NCI-H2227 treated with DMSO at 0.1 percent for 48 hours (cell line): ENCODE measurements at places on chromosomes 1 and 21.

- DNase-seq = no peak
Observed at GRCh38 chr1:61287734-61288133, 205.4 kb downstream of the NFIA start.

DNA sequence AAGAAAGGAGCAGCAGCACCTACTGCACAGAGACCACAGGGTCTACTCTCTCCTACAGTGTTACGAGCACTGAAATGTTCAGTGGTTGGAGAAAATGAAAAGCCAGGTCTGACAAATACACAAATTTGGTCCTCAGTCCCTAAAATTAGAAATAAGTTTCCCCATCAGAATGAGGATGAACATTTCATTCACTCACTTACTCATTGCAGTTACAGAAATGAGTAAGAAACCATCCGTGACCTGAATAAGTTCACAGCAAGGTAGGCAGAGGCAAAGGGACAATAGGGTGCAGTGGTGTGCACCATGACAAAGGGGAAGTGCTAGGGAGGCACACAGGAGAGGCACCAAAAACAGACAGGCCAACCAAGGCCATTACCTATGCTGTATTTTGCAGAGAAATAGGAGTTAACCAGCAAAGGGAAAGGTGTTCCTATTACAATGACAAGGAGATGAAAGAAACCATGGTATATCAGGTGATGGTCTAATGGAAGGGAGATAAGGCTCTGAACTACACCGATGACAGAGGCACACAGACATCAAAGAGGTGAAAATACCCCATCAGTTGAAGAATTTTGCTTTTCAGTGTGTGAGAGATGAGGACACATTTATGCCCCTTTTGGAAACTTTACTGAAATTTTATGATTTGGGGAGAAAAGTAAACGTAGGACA lies 29.4 kb downstream of the VAV3 start:
- DNase-seq = no peak

GRCh38 chr21:36989699-36990507 lies 16.6 kb upstream of the RIPPLY3 start:
- DNase-seq = peak; percentile 95

- no peak for DNase-seq
Observed at GRCh38 chr1:18008081-18008480, 99.5 kb upstream of the IGSF21 start.

DNA sequence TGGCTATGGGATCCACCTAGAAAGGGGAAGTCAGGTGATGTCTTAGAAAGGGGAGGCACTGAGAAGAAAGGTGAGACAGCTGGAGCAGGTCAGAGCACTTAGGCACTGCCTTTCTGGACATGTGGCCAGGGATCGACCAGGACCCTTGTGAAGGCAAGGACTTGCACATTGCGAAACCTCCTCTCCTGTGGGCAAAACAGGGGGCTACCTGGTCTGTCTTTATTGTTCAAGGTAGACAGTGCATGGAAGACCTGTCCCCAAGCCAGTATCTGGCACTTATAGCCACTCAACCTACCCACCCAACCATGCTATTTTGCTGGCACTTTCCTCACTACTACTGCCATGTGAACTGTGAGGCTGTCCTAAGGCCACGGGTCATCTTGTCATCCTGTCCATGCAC lies 67.2 kb downstream of the NAV1 start:
- no peak for DNase-seq

DNA sequence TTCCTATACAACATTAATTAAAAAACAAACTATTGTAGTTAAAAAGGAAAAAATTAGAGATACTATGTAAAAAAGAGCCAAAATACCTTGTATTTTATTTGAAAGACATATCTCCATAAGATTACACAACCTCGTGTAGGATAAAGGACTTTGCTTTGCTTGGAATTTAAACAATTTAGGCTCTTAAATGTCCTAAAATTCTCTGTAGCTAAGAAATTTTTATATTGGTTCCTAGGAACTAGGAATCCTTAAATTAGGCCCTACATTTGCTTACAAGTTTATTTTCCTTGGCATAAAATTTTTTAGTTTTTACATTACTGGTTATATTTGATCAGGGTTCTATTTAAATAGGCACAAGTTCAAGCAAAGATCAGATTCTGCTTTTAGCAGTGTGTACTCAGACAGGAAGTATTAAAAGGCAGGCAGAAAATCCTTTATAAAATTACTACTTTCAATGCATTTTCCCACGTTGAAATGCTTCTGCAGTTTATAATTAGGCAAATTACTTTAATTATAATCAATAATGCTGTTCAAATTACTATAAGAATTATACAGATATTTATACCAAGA lies 3.4 kb upstream of the ANGPTL3 start:
- no peak for DNase-seq

GRCh38 chr1:167890400-167890799 lies 23.5 kb downstream of the ADCY10 start:
- no peak for DNase-seq

DNA sequence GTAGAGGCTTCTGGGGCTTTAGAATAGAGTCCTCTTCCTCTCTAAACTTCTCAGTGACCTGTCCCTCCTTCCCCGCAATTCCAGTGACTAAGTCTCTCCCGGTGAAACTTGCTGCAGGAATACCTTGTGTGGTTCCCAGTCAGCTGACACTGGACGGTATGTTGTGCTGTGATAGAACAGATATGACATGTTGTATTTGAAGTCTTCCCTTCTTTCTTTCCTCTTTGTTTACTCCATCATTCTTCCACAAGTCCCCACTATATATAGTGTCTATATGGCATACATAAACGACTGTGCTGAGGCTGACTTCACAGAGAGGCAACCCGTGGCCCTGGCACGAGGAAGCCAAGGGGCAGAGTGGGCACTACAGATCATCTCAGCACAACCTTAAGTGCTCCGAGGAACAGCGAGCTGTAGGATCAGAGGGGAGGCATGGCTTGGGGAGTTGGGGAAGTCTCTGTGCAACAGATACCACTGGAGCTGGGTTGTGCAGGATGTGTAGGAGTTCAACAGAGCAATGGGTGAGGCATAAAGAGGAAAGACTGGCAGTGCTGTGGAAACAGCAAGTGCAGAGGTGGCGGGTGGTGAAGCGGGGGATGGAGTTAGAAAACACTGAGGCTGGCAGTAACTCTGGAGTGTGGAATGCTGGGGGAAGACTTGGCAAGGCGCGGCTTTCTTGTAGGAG lies 237.8 kb downstream of the TRABD2B start:
- no peak for DNase-seq

GRCh38 chr1:193115629-193116227 lies 6.1 kb upstream of the CDC73 start:
- no peak for DNase-seq

DNA sequence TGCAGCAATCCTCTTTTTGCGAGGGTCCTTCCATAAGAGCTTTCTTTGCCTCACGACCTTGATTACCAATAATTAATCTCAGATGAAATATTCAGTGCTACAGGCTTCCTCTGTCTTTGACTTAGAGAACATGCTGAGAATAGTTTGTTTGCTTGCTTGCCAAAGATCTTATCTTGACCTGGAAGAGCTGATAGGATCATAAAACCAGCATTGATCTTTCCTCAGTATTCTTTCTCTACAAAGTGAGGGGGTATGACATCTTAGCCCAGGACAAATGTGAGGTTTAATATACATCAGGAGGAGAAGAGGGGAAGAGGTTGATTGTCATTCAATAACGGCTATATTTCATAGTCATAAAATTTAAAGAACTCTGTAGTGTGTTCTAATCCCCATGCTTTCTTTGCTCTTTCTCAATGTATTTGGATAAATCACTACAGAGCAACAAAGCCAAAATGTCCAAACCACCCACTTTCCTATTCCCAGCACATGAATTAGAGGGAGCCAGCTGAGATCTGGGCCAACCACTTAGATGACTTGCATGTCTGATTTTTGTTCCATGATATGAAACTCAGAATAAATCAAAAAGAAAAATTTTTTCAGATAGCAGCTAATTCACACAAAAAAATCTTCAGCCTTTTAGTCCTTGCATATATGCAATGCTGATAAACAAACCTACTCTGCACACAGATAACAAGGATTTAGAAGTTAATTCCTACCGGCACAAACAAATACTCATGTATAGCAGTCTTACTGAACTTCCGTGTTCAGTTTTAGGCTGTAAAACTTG lies 50.5 kb upstream of the IPO9 start:
- DNase-seq = no peak

GRCh38 chr1:205284420-205285144 lies 37.0 kb downstream of the NUAK2 start:
- DNase-seq = peak; percentile 24

DNA sequence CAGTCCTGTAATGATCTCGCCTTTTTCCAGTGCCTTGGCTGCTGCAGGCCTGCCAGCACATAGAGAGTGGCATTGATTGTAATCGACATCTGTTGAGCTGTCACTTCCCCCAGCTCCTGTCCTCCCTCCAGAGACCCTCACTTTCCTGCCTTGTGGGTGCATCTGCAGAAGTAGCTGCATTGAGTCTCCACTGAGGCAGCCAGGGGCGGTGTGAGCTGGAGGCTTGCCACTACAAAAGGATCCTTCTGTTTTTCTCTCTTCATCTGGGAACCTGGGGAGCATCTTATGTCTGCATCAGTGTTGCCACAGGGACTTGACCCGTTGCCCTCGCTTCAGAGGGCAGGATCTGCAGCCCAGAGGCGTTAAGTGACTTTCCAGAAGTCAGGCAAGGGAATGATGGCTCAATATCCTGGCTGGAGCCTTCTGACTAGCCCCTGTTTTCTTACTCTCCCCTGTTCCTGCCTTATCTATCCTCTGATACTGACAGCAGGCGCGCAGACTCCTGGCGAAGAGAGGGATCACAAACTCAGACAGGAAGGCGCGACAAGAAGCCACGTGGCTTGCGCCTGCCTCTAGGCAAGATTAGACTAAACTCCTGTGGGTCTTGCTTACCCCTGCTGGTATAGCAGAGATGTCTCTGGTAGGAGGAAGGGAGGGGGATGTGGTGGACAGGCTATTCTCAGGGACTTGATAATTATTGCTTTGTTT lies 13.3 kb upstream of the FMOD start:
- DNase-seq = no peak

DNA sequence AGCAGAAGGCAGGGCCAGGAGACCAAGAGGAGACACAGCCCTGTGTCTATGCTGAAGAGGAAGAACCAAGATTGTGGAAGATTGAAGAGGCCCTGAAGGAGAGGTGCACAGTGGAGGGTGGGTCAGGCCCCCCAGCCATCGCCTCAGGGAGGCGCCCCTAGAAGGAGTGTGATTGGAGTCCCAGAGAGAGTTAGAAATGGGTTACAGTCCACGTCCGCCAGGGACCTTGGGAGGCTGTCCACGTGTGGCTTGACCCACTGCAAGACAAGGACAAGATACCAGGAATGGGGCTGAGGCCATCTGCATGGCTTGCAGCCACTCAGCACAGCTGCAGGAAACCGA lies 375.1 kb downstream of the NPHP4 start:
- no peak for DNase-seq

- no peak for DNase-seq
Observed at GRCh38 chr1:4034318-4034887, 134.3 kb upstream of the C1orf174 start.

DNA sequence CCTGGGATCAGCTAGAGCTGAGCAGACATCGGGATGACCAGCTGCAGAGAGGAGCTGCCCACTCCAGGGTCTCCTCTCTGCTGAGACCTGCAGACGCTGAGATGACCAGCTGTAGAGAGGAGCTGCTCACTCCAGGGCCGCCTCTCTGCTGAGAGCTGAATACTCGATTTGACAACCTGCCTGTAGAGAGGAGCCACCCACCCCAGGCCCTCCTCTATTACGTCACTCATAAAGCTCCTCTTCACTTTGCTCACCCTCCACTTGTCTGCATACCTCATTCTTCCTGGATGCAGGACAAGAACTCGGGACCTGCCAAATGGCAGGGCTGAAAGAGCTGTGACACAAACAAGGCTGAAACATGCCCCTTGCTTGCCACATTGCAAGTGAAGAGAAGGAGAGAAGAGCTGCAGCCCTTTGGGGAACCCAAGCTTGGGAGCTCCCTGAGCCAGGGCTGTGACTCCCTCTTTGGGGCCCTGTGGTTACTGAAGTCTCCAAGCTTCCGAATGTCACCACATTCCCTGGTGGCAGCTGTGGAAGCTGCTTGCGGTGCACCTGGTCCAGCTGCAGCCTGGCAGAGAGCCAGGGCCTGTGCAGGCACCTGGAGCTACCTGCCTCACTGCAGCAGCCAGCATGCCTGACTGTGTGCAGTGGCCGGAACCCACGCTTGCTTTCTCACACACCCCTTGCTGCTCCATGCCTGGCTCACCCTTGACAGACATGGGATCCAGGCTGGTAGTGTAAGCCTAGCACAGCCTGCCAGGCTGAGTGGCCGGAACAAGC lies 59.6 kb downstream of the CC2D1B start:
- DNase-seq = no peak

DNA sequence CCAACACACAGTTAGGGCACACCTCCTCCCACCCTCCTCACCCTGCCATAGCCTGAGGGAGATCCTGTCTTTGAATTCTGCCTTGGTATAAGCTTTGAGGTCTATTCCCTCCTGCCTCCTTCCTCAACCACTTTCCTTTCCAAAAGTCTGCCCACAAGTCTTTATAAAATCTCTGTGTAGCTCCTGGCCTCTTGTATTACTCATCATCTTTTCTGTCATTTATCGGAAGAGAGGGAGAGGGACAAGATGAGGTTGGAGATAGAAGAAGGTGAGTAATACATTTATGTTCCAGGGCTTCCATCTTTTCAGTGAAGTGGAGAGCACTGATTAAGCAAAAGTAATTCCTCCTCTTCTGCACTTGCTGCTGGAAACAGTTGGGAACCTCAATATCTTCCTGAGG lies 30.5 kb upstream of the EFCAB14 start:
- DNase-seq = no peak

GRCh38 chr1:11676386-11677103 lies 4.4 kb downstream of the MAD2L2 start:
- DNase-seq = no peak

- DNase-seq = no peak
Observed at GRCh38 chr1:36142121-36142520, 7.2 kb downstream of the TRAPPC3 start.

DNA sequence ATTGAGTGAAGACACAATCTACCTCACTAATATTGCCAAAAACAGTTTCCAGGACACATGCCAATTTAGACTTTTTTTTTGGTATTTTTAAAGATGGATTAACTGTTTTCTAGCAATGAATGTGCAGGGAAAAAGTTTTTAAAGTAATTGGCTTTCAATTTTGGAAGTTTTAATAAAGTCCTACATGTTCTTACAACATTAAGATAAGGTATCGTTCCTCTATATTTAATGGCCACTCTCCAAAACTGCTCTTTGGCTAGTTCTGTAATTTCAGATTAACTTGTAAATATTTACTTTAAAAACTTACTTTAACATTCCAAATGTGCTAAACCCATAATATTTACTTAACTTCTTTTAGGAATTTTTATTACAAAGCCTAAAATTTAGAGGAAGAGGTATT lies 1332.2 kb upstream of the PRMT6 start:
- no peak for DNase-seq

- no peak for DNase-seq
Observed at GRCh38 chr1:185315445-185316071, 1.5 kb downstream of the IVNS1ABP start.

- DNase-seq = no peak
Observed at GRCh38 chr1:226111883-226112261, 49.4 kb downstream of the H3-3A start.

GRCh38 chr1:110787328-110788071 lies 85.4 kb upstream of the CD53 start:
- DNase-seq = no peak
